CD4-positive, alpha-beta memory T cell (primary cell): ENCODE measurements at places on chromosomes 3 and 15.

GRCh38 chr3:113051787-113052186 lies 61.0 kb downstream of the GTPBP8 start:
- no peaks in the 10 kb centered on the region for H3K27me3 ChIP-seq
- H3K4me1 ChIP-seq = peaks cover 8% of the 10 kb centered on the region
- no peak overlapping the region for H3K4me3 ChIP-seq

- no peaks in the 10 kb centered on the region for H3K36me3 ChIP-seq
- no peak overlapping the region for H3K27ac ChIP-seq
- no peak overlapping the region for H3K4me3 ChIP-seq
Measured at GRCh38 chr3:65445573-65446169, 593.0 kb downstream of the MAGI1 start.

DNA sequence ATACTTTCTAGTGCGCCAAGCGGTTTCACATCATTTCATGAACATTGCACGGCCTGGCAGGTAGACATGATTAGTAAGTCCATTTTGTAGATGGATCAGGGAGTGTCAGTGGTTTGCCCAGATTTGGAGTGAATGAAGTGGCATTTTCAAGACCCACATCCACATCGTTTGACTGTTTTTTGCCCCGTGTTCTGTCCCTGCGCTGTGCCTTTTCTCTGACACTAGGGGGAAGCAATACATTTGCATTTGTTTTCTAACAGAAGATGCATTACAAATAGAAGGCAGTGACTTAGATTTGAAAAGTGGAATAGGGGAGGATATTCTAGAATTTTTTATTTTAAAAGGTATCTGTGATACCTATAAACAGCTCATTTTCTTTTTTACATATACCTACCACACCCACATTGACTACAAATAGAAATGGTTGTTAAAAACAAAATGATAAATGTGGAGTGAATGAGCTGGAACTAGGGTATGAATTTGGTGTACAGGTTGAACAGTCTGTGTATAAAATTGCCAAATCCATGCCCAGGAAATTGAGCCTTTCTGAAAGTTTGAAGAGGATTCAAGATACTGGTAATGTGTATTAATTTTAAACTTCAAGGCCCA lies 98.0 kb downstream of the USP13 start:
- H3K4me1 ChIP-seq = no peaks in the 10 kb centered on the region
- no peaks in the 10 kb centered on the region for H3K27me3 ChIP-seq
- no peaks in the 10 kb centered on the region for H3K36me3 ChIP-seq
- DNase-seq = no peak
- H3K4me3 ChIP-seq = no peak overlapping the region
- H3K27ac ChIP-seq = no peak overlapping the region

- H3K27me3 ChIP-seq = peaks cover 23% of the 10 kb centered on the region
- H3K4me3 ChIP-seq = no peak overlapping the region
- no peaks in the 10 kb centered on the region for H3K36me3 ChIP-seq
- no peak for DNase-seq
- peaks cover 17% of the 10 kb centered on the region for H3K4me1 ChIP-seq
Measured at GRCh38 chr3:49868862-49869466, 742 bp downstream of the CAMKV start.
